ENCODE measurements at places on chromosomes 4 and X.

DNA sequence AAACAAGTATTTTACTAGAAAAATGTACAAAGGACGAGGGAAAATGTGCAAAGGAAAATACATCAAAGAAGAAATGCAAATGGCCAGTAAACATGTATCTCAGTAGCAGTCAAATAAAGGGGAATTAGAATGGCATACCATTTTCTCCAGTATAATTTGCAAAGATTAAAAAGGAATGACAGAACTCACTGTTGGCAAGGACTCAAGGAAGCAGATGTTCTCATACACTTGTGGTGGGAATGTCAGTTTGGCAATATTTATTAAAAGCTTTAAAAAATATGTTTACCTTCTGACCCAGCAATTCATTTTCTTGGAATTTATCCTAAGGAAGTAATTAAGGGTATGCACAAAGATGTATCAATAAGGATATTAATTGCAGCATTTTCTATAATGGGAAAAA is 7.6 kb downstream of the CLCN5 start:
- DNase-seq: no peak

GRCh38 chrX:110168585-110168984 is 149.3 kb downstream of the AMMECR1 start:
- no peak for DNase-seq

DNA sequence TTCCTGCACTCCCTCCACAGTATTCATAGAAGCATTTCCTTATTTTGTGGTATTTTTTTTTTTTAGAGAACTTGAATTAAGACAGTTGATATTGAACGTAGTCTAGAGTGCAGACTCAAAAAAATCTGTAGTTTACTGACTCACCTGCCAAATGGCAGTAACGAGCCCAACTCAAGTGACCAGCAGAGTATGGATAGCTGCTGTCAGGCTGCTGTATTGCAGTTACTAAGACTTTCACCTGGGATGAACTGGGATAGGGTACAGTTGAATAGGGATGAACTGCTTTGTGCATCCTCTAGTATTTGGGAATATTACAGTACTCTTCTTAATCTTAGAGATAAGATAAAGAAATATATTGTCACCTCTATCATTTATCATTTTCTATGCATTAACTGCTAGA is 7.0 kb upstream of the SLC7A11 start:
- DNase-seq: no peak

DNA sequence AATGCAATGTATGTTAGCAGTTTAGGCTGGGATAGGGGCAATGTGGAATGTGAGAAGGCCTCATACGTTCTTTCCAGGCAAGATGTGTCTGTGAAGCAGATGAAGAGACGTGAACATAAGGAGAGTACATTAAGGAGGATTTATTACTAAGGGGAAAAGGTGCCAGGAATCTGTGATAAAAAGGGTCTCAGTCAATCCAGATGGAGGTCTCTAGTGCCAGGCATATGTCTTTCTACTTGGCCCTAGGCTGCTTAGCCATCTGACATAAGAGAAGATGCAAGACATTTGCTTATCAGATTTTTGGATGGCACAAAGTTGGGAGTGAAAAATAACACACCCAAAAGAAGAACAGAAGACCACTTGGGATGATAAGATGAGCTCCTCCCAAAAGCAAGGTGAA is 93.0 kb upstream of the PRKG2 start:
- DNase-seq: no peak

GRCh38 chr4:6076391-6076790 is 58.2 kb upstream of the C4orf50 start:
- no peak for DNase-seq

GRCh38 chr4:54417476-54417875 is 188.4 kb downstream of the PDGFRA start:
- DNase-seq: no peak

- DNase-seq: no peak
These were observed 332.9 kb downstream of the PPP3CA start for GRCh38 chr4:101014417-101014816.

DNA sequence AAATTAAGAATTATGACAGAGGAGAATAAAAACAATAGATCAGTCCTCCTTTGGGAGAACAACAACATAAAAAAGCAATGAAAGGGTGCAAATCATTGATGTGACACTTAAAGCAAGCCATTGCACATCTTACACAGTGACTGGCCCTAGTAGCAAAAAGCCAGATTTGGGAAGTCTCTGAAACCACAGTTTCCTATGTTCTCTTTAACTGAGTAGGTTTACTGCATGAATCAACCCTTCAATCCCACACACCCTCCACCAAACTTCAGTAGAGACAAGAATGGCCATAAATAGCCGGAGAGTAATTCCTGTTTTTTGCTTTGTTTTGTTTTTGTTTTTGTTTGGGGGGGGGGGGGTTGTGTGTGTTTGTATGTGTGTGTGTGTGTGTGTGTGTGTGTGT is 180.8 kb downstream of the VEGFC start:
- DNase-seq: no peak

DNA sequence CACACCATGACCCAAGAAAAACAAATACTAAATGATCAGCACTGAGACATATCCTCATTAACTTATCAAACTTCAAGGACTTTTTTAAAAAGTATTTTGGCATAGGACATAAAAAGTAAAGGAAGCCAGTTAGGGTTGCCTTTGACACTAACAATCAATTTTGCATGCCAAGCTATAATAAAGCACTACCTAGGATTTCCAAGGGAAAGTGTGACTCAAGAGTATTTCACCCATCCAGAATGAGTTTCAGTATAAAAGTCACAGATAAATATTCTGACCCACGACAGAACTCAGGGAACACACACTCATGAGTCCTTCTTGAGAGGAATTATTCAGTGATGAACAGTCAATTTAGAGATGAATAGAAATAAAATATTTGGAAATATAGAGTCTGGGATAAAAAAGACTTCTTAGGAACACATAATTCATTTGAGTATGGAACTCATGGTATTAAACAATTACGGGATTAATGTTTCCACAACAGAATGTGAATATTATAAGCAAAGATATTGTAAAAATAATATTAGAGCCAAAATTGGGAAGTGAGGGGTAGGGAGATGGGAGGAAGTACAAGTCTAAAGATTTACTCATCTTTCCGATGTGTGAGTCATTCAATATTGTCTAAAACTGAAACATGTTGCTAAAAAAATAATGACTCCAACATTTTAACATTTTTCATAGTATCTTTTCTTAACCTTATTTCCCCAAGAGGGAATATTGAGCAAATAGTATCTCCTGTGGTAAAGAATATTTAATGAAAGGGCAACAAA is 143.5 kb upstream of the LNX1 start:
- DNase-seq: no peak

GRCh38 chr4:126888968-126889367 is 743.8 kb upstream of the INTU start:
- no peak for DNase-seq

DNA sequence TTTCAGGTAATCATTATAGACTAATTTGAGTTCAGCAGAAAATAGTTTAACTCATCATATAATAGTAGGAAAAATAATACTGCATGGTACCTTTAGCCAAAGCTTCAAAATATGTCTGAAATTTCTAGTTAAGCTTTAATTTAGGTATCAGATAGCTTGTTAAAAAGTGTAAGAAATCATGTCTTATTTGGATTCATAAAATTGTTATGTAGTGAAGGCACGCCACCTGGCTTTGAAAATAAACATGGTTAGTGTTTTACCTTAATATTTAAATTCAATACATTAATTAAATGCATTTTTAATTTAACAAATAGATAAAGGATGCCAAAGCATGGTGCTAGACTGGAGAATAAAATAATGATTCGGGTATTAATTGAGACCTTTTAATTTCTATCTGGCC is 211.4 kb downstream of the FSTL5 start:
- no peak for DNase-seq

DNA sequence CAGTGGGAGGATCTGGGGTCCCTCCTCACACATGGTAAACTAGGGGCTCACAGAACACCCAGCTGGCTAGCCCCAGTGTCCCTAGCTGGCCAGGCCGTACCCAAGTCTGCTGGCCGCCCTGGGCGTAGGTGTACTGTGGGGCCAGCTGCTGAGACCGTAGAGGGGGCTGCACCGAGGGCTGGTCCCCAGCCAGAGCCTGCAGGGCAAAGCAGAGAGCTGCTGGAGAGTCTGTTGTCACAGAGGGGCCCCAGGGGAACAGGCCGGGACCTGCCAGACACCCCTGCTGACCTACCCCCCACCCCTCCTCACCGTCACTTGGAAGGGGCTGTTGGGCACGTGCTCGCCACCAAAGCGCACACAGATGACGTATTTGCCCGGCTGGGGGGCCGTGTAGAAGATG is 19.9 kb downstream of the FLNA start:
- no peak for DNase-seq

GRCh38 chrX:7218321-7219152 is 70.6 kb upstream of the PUDP start:
- DNase-seq: no peak

DNA sequence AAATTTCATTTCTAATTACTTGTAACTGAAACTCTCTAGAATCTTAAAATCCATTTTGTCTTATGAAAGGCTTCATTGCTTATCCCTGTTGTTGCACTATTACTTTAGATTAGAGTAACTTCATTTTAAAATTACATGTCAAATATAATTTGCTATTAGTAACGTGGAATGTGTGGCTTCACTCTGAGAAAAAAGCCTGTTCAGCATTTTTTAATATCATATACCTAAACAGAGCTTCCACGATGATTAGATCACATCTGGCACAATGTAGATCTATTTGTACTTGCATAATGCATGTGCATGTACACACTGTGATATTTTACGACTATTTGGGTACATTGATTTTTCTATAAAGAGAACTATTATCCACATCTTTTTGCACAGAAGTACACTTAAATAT is 648.1 kb downstream of the RPA4 start:
- no peak for DNase-seq

- no peak for DNase-seq
These were observed 6.1 kb downstream of the GPR82 start for GRCh38 chrX:41730081-41730480.

DNA sequence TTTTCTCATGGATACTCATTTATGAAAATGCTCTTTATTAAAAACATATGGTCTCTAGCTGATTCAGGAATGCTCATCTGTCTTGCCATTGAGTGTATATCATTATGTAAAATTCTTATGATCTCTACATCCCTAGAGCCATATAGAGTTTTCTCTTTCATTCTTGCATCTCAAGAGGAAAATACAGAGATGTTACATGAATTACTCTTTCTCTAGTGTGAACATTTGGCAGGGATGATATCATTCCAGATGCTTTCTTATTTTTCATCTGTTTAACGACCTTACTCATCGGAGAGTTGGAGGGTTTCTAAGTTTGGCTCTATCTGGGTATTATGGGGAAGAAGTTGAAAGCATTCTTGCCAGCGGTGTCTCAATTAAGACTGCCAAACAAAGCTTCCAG is 202.9 kb upstream of the SLC7A11 start:
- DNase-seq: no peak

DNA sequence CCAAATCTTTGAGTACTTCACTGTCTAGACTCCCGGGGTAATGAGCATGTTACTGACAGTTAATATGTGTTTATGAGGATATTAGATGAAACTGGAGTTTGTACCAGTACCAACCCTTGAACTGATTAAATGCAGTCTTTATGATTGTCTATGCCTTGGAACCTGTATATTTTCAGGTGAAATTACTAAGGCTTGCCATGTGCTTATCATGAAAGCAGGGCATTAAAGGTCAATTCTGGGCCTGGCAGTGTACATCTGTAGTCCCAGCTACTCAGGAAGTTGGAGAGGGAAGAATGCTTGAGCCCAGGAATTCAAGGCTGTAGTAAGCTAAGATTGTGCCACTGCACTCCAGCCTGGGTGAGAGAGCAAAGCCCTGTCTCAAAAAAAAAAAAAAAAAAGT is 27.6 kb downstream of the PHEX start:
- DNase-seq: no peak

- no peak for DNase-seq
These were observed 88.3 kb downstream of the SHROOM2 start for GRCh38 chrX:9874483-9874882.

DNA sequence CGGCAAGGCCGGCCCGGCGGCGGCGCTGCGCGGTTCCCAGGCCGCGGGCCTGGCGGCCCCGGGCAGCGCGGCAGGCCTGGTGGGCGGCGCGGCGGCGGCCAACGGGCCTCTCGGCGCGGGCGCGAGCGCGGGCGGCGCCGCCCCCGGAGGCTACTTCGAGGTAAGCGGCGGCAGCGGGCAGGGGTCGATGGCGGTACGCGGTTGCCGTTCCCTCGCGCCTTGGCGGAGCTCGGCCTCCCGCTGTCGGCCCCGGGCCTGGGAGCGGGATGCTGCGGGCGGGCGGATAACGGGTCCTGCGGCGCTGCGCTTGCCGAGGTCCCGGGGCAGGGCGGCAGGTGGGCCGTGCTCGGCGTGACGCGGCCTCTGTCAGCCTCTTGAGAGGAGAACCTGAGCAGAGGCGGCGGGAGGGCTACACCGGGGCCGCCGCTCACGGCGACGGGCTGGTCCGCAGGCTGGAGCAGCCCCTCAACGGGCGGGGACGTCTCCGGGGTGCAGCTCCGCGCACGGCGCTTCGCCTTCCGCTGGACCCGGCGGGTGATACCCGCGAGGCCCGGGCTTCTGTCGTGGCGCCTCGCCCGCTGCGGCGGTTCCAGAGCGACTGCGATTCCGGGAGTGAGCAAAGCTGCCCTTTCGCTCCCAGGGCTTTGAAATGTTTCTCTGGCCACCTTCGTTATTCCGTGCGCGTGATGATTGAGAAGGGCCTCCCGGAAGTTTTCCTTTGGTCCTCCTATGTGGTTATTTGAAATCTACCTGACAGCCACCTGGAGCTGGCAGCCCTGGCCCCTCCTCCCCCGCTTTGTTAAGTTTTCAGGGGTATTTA is 774 bp downstream of the FAM193A start:
- DNase-seq: peak; percentile 48

GRCh38 chr4:38710053-38710452 is 46.1 kb downstream of the KLF3 start:
- DNase-seq: no peak

DNA sequence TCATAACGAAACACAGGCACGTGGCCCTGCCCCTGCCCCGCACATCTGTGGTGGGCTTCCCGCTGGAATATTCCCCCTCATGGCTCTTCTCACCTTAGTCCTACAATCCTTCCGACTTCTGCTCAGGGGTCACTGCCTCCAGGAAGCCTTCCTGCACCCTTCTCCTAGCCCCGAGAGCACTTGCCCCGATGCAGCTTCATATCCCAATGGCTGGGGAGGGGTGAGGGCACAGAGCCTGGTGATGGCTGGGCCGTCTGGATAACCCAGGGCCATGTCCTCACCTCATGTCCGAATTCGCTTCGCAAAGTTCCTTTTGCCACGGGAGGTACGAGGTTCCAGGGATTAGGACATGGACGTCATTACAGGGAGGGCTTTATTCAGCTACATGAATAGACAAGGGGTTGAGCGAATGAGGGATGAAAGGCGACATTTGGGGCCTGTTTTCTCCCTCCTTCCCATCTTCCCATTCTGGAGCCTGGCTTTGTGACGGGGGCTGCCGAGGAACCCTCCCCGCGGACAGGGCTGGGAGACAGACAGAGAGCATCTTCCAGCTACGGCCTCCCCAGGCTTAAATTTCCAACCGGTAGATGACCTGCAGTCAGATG is 35.5 kb upstream of the HMX1 start:
- no peak for DNase-seq
